Right renal cortex interstitium (tissue), 3 donors: ENCODE measurements at places on chromosomes 1 and 21. TPM values are rescaled to one million over a fixed set of nuclear protein-coding genes. Genes with fewer than 3 reads are reported as not detected.

Gene TAF1A
- polyA plus RNA-seq = 14.6 TPM

DNA sequence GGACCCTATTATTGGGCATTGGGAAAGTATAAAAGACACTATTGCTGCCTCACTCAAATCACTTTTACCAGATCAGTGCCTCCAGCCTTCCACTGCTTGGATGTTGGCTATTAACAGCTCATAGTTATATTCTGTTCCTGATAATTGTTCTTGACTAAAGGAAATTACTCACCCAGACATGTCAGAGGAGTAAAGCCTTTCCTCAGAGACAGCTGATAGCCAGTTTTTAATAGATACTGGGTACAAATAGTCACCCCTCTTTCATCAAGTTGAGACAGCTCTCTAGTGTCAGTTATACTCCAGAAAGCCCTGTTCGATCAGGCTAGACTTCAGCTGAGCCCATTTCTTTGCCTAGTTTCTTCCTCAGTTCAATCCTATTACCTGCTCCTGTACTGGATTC, 876.1 kb upstream of the B3GALT2 start:
- DNase-seq = no peak

GRCh38 chr1:38587766-38588165, 271.8 kb downstream of the RRAGC start:
- DNase-seq = no peak

DNA sequence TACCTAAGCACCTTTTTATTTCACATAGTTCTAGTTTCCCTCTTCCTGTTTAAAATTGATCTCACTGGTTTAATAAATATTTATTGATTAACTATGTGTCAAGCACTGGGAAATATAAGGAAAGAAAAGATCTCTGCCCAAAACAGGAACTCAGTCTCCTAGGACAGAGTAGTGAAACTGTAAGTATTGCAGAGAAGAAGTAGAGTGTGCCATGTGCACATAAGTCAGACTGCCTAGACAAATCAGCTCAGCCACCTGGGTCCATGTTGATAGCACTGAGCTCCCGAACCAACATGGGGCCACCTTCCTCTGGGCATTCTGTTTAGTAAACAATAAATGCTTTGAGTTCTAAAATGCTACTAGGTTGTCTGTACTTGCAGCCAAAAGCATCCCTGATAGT, 9.8 kb upstream of the SSX2IP start:
- no peak for DNase-seq

- no peak for DNase-seq
Measured at GRCh38 chr1:181087400-181087901, 1.0 kb upstream of the IER5 start.

GRCh38 chr1:220808345-220809186, 21.9 kb downstream of the MTARC1 start:
- DNase-seq = peak; percentile 53

DNA sequence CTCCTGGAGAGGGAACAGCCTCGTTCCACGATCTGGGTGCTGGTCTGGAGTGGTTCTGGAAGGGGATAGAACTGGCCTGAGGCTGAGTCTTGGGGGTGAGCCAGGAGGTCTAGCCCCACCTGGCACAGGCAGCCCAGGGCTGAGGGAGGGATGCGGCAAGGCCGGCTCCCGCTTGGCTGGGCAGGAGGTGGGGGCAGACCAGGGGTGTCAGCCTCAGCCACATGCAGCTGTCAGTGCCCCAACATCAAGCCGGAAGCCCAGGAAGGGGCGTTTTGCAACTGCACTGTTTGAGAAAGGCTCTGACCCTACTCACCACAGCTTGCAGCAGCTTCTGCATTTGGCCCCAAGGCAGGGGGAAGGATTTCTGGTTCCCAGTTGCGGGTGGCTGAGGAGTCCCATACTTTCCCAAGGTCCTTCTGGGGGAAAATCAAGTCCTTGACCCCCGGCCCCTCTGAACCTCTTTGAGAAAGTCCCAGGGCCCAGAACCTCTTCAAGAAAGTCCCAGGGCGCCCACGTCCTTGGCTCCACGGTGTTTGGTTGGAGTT, 2.0 kb downstream of the EFHD2 start:
- DNase-seq = no peak

DNA sequence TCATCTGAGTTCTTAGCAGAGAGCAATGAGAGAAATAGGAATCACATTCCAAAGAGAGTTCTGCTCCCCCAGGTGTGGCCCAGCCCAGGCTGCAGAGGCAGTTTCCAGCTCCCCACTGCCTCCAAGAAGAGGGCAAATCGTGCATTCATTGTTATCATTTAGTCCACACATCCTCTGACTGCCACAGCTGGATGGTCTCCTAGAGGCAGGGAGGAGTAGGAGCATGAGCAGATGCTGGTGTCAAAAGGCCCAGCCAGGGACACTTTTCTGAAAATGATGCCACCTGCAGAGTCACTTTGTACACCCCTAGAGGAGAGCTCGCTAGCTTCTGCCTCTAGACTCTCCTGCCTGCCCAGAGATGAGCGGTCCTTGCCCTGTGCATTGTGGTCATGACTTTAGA, 33.6 kb upstream of the GNPAT start:
- no peak for DNase-seq
